ENCODE measurements at places on chromosomes 7 and 10.
A peak's percentile ranks its signal among the peaks of the same experiment; 100 is the strongest.

DNA sequence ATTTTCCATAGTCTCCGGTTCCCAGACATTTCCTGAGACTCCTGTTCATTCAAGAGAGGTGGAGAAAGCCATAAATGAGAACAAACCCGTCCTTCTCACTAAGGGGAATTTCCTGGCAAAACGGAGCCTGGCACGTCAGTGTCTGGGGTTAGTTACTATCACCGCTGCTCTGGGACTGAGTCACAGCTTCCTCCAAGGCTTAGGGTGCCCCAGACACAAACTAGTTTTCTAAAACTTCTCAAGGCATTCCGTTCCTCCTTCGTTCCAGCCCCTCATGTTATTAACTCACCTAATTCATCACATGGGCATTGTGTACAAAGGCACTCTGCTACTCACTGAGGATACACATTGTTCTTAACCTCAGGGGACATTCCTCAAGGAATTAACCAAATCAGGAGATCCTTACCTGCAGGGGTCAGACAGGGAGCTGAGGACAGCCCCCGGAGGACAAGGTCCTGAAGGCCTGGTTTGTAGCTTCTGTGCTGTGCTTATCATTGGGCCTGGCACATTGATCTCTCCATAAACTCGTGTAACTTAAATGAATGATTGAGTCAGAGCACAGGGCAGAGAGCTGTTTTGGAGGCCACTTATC is 103.0 kb upstream of the KLF6 start:
- no peak for DNase-seq

GRCh38 chr7:69213878-69214277 is 384.4 kb upstream of the AUTS2 start:
- DNase-seq, result peak; percentile 71

GRCh38 chr7:28922624-28923331 is 35.4 kb downstream of the TRIL start:
- peak; percentile 84 for DNase-seq

DNA sequence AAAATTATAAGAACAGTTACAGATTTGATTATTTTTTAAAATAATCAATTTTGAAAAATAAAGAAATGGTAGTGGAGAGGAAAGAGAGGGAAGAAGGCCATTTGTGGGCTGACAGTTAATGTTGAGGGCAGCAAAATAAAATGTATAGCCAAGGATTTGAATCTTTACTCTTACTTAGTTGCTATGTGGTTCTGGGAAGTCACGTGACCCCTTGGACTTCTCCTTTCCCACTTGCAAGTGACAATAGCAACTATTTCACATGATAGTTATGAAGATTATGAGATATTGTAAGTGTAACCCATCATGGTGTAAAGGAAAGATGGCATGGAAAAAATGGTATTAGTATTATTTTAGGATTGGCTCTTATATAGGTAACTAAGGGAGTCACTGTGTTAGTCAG is 567.3 kb upstream of the GHITM start:
- no peak for DNase-seq

DNA sequence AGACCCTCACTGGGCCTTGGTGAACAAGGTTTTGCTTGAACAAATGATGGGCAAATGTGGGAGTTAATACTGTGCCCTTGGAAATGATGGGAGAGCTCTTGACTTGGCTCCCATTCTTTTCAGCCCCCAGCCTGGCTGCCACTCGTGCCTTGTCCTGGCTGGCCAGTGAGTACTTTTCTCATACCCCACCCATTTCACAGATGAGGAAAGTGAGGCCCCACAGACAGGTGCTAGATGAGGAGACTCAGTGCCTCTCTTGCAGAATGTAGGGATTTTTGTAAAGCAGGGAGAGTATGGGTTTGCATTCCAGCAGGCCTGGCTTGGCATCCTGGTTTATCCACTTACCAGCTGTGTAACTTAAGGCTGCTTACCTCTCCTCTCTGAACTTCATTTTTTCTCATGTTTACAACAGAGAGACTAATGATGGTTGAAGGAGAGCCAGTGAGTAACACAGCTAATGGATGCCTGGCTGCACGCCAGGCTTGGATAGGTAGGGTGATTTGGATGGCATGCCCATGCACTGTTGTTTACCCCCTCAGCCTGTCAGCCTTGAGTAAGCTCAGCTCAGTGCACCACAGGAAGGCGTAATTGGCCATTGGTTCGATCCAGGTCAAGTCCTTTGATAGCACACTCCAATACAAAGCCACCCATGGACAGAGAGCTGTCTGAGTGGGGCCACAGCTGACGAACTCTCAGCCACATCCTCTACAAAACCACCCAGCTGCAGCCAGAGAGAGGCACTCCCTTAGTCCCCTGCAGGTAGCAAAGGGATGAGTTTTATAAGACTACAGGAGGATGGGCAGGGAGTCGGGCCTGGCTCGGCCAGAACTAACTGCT is 436.8 kb downstream of the RPS24 start:
- peak; percentile 87 for DNase-seq

- no peak for DNase-seq
These were observed 27.1 kb downstream of the BMS1 start for GRCh38 chr10:42809676-42810075.

DNA sequence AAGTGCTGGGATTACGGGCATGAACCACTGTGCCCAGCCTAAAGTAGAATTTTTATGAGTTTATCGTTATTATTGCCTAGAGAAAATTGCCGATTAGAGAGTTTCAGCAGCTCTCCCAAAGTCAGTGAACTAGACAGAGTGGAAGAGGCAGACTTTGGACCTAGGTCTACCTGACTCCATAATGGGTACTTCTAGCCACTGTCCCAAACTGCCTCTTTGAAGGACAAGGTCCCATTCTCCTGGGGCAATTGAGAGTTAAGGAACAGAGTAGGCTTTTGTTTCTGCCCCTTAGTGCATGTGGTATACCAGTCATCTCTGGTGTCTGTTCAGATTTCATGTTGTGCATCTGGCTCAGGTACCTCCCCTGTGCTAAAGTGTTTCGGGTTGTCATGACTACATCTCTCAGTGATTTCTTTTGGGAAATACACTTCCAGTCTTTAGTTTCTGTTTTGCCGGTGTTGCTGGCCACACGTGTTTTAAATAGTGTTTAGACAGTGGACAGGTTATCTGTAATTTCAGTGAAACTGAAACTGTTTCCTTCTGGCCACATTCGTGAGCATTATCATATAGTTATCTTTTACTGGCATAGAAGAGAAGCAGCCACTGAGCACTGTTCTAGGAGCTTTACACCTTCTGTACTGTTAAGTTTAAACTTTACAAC is 4.7 kb downstream of the TMEM236 start:
- DNase-seq, result no peak

DNA sequence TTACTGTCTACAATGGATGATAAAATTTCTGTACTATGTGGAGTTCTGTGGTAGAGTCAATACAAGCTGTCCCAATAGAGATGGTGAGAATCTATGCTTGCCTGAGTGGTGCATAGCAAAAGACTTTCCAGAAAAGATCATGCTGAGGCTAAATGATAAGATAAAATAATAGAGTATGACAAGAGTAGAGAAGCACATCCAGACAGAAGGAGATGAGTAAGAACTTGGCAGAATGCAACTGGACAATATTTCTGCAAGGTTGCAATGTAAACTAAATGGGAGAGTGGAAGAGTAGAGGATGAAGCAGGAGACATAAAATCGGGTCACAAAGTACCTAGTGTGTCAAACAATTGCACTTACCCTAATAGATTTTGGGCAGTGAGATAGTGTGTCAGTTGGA is 347.6 kb downstream of the MDFIC start:
- no peak for DNase-seq

DNA sequence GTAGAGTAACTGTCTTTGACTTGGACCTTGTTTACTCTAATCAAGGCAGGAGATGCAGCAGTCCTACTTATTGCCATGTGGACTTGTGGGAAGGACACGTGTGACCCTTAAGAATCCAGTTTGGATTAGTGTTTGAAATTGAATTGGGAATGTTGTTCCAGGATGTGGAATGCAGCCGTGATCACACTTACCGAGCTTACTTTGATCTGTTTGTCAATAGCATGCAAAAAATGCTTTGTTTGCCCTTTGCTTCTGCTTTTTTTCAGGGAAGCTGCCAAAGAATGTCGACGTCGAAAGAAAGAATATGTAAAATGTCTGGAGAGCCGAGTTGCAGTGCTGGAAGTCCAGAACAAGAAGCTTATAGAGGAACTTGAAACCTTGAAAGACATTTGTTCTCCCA is 84.7 kb downstream of the CREM start:
- no peak for DNase-seq

- DNase-seq, result no peak
These were observed 825.9 kb upstream of the IGFBP3 start for GRCh38 chr7:46746695-46747687.

DNA sequence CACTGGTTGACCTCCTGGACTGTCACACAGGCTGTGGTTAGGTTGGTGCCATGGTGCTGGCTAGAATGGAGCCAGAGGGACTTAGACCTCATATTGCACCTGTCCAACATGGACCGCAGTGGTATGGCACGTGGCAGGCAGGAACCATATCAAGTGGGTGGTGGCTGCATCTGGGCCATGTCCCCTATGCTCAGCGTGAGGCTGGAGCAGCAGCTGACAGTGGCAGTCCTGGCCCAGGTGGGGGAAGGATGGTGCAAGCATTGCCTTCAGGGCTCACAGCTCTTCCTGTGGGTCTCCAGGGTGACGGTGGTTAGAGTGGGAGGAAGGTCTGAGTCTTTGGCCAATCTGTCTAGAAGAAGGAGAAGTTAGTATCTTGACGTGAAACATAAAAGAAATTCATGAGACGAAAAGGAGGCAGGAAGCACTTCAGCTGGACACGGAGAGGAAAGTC is 54.5 kb upstream of the PFKFB3 start:
- DNase-seq, result no peak

DNA sequence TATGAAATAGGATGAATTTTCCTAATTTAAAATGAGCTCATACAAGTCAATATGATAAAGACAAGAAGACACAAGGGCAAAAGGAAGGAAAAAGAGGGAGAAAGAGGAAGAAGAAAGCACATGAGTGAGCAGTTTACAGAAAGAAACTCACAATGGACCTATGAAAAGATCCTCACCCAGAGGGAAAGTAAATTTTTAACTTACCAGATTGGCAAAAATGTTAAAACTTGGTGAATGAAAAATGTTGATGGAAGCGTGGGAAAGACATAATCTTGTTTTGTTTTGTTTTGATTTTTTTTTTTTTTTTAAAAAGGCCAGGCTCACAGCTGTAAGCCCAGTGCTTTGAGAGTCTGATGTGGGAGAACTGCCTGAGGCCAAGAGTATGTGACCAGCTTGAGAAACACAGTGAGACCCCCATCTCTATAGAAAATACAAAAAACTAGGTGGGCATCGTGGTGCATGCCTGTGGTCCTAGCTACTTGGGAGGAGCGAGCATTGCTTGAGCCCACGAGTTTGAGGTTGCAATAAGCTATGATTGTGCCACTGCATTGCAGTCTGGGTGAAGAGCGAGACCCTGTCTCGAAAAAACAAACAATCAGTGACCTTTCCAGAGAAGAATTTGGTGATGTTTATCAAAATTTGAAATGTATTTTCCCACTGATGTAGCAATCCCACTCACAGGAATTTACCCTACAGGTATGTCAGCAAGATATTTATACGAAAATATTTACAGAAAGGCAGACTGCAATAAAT is 152.9 kb upstream of the ASAH2 start:
- DNase-seq, result no peak

DNA sequence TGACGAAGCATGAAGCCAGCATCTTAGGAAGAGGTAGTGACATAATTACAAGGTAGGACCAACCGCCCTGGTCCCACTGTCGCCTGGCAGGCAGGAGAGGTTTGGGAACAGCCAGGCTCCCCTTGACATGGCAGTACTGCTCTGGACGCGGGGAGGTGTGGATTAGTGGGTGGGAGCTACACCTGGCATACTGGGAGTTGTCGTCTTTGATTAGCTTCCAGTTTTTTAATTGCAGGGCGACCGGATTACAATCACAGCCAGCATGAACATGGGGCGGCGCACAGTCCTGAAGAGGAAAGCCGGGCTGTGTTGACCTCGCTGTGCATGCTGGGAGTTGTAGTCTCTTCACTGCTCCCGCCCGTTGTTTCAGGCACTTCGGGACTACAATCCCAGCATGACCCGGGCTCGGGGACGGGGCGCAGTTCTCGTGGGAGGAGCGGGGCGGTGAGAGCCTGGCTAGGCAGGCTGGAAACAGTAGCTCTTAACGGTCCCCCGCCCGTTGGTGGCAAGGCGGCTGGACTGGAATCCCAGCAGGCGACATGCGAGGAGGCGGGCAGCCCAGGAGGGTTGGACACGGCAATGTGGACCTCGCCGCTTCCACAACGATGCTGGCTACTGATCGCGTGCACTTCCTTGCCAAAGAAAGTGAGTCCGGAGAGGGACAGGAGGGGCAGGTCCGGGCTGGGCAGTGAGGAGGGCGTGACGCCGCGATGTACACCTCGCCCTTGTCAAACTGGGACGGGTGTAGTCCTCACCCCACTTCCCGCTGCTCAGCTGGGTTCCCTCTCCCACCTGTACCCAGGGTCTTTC is 98.0 kb upstream of the ZNF722 start:
- DNase-seq, result no peak

- no peak for DNase-seq
These were observed 94.9 kb downstream of the CCDC7 start for GRCh38 chr10:32540691-32541470.

GRCh38 chr7:47026780-47027361 is 555.0 kb downstream of the TNS3 start:
- DNase-seq, result no peak

Data from NCI-H1417 (cell line).